ENCODE measurements at places on chromosomes 6 and 20. TPM values are rescaled to one million over a fixed set of nuclear protein-coding genes. Genes with fewer than 3 reads are reported as not detected.

Gene PI16
- total RNA-seq: not detected

Gene CAGE1
- total RNA-seq: 0.15 TPM

Gene SOBP
- 2.8 TPM for total RNA-seq

Gene NEDD9
- 35.0 TPM for total RNA-seq

Gene HLA-DRB5
- 2.2 TPM for total RNA-seq

Gene FYN
- total RNA-seq: 114 TPM

Gene TMEM14A
- 54.3 TPM for total RNA-seq

Gene GGTLC1
- total RNA-seq: not detected

Gene TMC2
- not detected for total RNA-seq

Gene COL19A1
- 14.3 TPM for total RNA-seq

Gene APCDD1L
- total RNA-seq: under 0.01 TPM

Gene C20orf141
- total RNA-seq: not detected

Gene LAMP5
- total RNA-seq: not detected

Gene CALHM4
- total RNA-seq: not detected
